ENCODE measurements at places on chromosomes 7 and 10.

GRCh38 chr10:99888622-99889021, 106.2 kb downstream of the ABCC2 start:
- DNase-seq: peak; percentile 85

- peak; percentile 86 for DNase-seq
Measured at GRCh38 chr10:101938305-101939007, 94.9 kb upstream of the KCNIP2 start.

- DNase-seq: no peak
Measured at GRCh38 chr7:129606803-129607202, 4.7 kb upstream of the NRF1 start.

DNA sequence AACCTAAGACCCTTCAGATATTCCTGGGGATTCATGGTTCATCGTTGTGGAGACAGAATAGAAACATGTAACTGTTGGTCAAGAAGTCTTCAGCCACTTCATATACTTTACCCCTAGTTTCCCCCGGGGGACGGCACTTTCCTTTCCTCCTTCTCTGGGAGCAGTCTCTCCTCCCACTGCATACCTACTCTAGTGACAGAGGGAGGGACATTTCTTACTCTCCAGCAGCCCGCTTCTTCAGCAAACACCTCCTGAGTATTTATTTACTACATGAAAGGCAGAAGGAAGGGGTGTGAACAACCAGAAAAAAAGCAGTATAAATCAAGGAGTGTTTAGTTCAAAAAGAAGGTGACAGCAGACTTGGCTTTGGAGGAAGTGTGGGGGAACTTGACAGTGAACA, 69.0 kb downstream of the LHFPL3 start:
- DNase-seq: no peak

DNA sequence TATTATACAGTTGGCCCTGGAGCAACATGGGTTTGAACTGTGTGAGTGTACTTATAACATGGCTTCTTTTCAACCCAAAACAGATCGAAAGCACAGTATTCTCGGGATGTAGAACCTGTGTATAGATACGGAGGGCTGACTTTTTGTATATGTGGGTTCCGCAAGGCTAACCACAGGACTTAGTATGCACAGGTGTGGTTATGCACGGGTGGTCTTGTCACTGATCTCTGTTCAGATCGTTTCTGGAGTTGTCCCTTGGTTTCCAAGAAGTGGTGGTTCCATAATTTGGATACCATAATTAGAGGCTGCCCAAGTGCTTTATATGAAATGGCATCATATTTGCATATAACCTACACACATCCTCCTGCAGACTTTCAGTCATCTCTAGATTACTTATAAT, 10.9 kb upstream of the BHLHA15 start:
- DNase-seq: no peak

- peak; percentile 100 for DNase-seq
Measured at GRCh38 chr10:63711867-63712716, 190.9 kb downstream of the REEP3 start.

GRCh38 chr7:42910306-42910705, 1.6 kb downstream of the C7orf25 start:
- DNase-seq: no peak

DNA sequence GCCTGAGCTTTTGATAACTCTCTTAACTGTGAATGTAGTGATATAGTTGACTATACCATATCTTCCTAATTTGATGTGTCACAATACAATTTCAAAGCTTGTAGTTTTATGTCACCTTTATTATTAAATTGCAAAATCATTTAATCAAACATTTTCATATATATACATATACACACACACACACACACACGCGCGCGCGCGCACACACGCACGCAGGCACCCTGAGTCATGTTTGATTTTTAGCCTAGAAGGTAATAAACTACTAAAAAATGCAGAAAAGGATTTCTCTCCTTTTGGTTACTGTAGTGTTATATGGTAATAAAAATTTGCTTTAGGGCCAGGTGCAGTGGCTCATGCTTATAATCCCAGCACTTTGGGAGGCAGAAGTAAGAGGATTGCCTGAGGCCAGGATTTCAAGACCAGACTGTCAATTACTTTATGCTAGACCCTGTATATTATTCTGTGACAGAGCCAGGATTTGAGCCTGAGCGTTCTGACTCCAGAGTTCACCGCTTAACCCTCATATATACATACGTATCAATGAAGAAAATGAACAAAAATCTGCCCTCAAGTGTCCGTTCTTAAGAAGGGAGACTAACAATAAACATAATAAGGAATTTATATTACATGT, 89.6 kb downstream of the PODXL start:
- no peak for DNase-seq

- DNase-seq: peak; percentile 21
Measured at GRCh38 chr10:42836771-42837468, 54.3 kb downstream of the BMS1 start.

DNA sequence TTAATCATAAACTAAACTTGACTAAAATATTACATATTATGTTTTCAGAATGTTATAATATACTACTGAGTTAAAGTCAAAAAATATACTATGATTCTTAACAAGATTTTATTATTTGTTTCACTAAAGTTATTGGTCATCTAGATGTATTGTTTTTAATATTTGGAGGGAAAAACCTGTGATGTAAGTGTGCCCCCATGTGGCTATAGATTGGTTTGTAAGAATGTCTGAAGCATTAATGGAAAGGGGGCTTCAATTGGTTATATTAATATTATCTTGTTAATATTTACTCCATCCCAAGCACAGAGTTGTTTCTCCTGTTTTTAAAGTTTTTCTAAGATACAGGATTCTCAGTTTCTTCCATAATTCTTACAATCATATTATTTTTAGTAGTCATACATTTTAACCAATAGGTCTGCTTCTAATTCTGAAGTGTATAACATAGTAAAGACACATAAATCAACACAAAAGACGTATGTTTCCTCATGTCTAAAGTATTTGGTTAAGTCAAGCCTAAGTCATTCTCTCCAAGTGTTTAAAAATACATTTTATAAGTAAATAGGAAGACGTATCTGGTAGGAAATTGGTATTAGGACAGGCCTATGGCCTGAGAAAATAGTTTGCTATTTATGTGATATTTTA, 58.0 kb downstream of the GNAT3 start:
- peak; percentile 59 for DNase-seq

GRCh38 chr10:22333975-22334282, 11.4 kb upstream of the SPAG6 start:
- DNase-seq: no peak

- no peak for DNase-seq
Measured at GRCh38 chr7:2564970-2565540, 6.3 kb downstream of the IQCE start.

GRCh38 chr10:101446947-101447346, 93.0 kb downstream of the BTRC start:
- DNase-seq: no peak

- peak; percentile 72 for DNase-seq
Measured at GRCh38 chr10:91511549-91512330, 101.6 kb downstream of the HECTD2 start.

GRCh38 chr10:125756853-125757487, 18.7 kb downstream of the MMP21 start:
- DNase-seq: no peak

DNA sequence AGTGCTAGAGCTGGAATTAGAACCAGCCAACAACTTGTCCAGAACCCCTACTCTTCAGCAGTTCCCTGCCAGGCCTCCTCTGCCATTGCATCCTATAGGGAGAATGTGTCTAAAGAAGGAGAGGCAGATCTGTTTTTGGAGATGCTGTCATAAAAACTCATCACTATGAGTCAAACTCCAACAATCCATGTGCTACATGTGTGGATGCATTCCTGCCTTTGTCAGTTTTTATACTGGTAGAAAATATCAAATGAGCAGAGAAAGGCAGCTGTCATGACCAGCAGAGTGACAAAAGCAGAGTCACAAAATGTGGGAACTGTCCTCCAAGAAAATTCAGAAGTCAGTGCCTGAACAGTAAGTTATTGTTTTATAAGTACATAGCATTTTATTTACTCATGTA, 93.0 kb downstream of the ABLIM1 start:
- DNase-seq: peak; percentile 20

DNA sequence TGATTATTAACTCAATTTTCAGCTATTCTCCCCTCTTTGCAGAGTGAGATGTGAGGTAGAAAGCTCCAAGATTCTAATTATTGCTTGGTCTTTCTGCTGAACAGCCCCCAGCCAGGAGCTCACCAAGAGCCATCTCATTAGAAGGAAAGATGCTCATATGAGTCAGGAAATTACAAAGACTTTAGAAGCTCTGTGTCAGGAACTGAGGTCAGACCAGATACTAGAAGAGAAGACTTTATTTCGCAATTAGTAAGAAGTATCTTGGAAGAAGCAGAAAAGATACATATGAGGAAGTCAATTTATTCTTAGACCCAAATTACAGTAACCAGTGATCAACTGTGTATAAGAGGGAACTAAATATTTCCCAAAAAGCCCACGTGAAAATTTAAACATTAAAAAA, 626.9 kb downstream of the ZWINT start:
- no peak for DNase-seq

GRCh38 chr10:62333135-62333889, 40.9 kb upstream of the ZNF365 start:
- no peak for DNase-seq

GRCh38 chr7:102829075-102829474, 80.3 kb downstream of the FAM185A start:
- DNase-seq: no peak

DNA sequence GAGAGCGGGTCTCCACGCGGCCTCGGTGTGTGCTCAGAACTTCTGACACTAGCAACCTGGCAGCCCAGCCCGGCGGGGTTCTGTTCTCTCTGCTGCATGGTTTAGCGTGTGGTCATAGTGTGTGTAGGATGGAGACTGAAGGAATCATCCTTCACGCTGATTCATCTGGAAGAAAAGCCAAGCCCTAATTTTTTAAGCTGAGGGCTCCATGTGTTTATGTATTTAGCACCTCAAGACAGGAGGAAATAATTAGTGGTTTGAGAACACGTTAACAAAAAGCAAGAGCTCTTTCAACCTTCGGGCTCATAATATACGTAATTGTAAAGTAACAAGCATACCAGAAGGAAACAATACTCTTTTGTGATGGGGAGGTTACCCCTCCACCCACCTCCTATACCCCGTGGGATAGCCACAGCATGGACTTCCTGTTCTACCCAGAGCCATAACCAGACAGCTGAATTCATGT, 504.6 kb upstream of the MKI67 start:
- no peak for DNase-seq

DNA sequence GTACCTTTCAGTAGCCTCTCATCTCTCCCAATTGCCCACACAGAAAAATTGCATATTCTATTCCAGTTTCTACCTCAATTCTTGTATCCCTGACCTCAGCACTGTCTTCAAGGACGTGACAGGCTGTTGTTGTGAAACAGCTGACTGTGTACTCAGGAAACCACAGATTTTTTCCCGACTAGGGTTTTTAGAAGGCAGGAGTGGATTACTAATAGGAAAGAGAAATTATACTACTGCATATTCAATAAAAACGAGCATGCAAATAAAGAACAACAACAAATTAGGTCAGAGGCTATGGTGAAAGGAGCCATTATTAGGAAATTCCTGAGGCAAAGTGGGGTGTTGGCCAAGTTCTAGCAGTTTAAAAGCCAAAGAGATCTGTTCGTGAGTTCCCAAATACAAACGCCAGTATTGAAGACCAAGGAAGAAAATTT, 93.4 kb downstream of the DOCK4 start:
- DNase-seq: peak; percentile 78

DNA sequence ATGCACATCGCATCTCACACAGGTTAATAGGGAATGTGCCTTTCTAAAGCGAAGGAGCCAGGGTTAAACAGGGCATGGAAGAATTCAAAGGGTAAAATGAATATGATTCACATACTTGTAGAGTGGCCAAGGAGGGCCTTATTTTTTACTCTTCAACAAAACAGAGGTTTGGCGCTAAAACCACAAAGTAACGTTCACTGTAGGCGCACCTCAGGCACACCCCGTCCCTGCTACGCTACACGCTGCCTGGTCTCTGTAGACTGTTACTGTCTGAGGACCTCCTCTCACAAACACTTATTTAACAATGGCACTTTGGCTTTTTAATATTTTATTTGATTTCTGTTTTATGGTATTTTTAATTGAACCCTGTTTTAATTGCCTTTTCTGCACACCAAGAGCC, 462.1 kb upstream of the GALNT17 start:
- DNase-seq: no peak

DNA sequence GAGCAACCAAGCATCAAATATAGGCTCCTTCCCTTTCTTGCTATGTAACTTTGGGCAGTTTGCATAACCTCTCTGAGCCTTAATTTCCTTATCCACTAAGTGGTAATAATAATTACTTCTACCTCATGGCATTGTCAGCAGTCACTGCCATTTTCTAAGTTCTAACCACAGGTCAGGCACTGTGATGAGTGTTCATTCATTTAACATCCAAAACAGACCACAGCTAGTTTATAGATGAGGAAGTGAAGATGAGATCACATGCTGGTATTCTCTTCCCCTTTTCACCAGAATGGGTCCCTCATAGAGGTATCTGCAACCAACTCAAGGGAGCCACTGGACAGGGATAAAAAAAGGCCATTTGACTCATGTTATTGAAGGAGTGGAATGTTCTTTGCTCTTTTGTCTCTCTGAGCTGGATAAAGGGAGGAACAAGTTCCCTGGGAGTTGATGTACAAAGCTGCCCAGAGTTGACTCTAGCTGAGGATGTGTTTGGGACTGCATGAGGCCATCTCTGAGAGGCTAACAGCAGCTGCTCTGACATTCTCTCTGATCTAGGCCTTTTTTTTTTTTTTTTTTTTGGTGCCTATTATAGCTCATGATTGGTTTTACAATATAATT, 65.0 kb downstream of the DNAJC12 start:
- peak; percentile 12 for DNase-seq

DNA sequence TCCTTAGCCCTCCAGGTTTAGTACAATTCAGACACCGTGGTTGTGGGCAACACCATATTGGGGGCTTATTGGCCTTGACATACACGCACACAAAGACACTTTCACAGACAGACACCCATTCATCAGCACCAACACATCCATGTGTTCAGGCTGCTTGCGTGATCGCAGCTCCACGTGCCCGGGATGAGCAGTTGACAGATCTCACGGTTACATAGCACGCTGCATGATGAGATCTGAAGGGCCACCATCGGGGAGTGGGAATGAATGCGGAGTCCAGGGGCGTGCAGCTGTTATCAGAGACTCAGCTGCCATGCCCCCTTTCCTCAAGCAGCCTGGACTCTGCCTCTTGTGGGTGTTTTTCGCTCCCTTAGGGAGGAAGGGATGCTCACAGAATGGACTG, 285.2 kb downstream of the USP6NL start:
- DNase-seq: no peak

DNA sequence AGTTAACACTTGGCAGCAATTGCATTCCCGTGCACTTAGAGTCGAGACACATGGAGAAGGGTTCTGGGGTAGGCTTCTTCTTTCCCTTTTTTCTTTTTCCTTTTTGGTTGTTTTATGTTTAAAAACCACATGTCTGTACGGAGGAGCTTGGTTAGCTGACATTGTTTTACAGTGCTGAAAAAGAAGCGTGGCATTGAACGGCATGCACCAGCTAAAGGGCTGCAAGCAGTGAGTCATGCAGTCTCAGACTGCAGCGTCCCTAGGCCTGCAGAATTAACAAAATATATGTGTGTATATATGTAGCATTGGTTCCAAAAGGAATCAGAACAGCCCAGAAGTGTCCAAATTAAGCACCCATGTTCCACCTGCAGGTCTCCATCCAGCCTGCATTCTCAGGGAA, 211.0 kb downstream of the TCF7L2 start:
- DNase-seq: no peak
